ENCODE measurements at places on chromosomes 1 and 21.

DNA sequence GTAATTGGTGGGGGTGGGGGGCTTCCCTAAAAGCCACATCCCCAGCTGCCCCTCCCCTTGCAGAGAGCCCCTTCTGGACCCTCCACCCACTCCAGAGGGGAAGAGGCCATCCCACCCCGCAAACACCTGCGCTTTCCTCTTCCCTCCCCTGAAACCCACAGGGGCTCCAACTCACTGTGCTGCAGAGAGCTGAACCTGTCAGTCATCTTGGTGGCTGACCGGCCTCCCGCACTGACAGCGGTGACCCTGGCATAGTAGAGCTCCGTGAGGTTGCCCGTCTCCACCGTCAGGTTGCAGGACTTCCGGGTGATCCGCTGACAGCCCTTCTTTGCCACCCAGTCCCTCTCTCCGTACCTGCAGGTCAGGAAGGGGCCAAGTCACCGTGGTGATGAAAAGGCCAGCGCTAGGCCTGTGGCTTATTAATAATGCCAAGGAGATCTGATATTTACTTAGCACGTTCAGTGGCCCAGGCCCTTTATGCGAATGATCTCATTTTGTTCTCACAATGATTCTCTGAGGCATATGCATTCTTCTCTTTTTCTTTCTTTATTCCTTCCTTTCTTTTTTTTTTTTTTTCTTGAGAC is 5.9 kb downstream of the IL22RA1 start:
- DNase-seq = no peak

DNA sequence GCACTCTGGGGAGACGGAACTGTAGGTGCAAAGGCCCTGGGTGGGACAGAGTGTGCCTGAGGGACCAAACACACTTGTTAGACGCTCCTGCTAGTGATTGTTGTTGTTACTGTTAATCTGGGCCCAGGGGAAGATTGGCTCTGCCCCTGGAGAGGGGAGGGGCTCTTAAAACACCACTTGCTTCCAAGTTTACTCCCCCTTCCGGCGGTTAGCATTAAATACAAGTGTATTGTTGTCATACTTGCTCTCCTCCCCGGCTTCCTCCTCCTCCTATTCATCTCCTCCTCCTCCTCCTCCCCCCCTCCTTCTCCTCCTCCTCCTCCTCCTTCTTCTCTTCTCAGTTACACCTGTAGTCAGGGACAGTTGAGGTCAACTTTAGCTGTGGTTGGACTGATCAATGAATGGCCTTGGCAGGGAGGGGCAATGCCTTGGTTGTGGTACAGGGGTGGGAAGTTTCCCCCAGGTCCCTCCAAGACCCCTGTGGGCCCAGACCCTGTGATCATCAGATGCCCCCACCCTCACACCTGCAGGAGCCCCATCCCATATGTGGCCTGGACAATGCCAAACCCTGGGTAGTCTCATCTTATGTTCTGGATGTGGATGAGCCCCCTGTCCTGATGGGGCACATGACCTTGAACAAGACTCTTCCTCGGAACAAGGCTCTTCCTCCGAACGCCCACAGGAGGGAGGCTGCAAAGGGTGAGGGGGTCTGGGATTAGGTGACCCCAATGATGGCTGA is 217.3 kb downstream of the PTPRU start:
- peak; percentile 51 for DNase-seq

DNA sequence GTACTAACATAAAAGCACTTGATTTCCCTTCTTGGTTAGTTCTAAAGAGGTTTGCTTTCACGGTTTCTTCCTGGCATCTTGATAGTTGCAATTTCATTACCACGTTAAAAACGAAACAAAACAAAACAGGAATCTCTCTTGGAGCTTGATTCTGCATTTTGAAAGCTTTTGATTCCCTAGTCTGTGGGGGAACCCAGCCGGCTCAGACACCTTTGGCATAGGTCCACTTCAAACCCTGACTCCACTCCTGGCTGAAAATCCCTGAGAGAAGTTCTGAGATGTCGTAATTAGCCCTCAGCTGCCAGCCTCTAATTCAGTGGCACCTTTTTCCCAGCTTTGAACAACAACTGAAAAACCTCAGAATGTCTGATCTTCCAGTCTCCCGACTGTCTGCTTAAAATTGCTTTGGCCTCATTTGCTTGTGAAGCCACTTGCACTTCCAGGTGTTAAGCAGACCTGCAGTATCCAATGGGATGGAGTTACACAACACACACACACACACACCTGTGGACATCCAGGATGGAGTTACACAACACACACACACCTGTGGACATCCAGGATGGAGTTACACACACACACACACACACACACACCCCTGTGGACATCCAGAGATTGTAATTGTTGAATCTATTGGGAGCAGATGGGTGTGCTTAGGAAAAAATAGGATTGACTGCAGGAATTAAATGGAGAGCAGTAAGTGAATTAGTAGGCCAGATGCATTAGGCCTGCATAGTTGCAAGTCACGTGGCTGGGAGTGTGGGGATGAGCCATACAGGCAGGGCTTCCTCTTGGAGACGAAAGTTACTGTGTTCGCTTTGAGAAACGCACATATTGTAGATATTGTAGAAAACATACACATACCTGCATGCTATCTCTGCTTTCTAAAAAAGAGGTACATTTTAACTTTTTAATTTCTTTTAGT is 285.6 kb upstream of the FMN2 start:
- no peak for DNase-seq

DNA sequence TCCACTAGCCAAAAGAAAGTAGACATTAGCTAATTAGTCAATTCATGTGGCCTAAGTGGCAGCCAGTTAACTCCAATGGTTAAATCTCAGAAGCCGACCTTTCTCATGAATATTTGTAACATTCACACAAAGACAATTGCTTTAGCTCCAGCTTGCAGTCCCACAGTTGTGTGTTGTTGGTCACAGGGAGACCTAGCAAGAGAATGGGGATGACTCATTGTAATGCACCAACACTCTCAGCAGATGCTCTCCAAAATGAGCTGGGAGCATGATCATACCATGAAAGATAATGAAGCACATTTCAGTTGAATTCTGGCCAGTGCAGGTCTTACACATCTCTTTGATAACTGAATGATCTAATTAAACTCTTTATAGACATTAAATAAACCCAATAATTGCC is 160.4 kb downstream of the HLX start:
- DNase-seq = no peak

DNA sequence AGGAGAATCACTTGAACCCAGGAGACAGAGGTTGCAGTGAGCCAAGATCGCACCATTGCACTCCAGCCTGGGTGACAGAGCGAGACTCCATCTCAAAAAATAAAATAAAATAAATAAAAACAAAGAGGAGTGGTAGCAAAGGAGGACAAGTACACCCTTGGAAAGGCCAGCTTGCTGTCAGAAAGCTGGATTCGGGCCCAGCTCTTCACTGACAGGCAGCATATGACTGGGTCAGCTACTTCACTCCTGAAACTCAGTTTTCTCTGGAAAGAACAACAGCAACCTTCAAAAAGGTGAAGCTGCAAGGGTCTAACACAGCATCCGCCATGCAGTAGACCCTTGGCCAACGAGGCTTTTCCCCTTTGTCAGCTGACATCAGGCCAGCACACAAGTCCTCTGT is 156.0 kb upstream of the TIAM1 start:
- DNase-seq = no peak

GRCh38 chr1:173201969-173202368 is 5.2 kb downstream of the TNFSF4 start:
- DNase-seq = no peak

DNA sequence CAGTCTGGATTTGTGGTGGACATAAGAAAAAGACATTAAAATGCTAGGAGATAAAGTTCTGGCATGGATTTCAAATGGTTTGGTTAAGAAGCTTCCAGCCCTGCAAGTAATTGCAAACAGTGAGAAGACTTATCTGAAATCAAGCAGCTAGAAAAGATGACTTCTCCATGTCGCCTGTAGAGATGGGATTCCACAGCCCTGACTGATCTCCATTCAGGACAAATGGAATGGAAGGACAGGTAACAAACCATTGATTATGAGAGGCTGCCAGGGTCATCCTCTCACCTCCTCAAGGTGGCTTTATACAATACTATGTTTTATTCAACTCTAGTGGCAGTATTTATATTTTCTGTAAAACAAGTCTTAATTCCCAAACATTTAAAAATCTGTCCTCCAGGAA is 237.9 kb downstream of the HLX start:
- DNase-seq = no peak

DNA sequence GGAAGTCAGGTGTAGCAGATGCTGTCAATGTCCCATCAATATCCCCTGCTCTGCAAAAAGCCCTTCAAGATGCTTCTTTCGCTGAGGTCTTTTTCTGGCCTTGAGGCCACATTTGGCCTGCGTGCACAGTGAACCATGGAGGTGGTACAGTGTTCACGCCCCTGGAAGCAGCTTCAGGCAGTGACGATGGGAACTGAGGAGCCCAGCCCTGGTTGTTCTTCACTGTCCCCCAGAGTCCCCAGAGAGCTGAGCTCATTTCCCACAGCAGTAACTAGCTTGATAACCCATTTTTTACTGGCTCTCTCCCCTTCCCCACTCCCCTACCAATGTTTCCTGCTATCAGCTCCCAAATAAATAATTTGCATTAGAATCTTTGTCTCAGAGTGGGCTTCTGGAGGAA is 76.5 kb downstream of the OLIG1 start:
- no peak for DNase-seq

GRCh38 chr1:15171271-15171908 is 17.8 kb downstream of the TMEM51 start:
- no peak for DNase-seq

DNA sequence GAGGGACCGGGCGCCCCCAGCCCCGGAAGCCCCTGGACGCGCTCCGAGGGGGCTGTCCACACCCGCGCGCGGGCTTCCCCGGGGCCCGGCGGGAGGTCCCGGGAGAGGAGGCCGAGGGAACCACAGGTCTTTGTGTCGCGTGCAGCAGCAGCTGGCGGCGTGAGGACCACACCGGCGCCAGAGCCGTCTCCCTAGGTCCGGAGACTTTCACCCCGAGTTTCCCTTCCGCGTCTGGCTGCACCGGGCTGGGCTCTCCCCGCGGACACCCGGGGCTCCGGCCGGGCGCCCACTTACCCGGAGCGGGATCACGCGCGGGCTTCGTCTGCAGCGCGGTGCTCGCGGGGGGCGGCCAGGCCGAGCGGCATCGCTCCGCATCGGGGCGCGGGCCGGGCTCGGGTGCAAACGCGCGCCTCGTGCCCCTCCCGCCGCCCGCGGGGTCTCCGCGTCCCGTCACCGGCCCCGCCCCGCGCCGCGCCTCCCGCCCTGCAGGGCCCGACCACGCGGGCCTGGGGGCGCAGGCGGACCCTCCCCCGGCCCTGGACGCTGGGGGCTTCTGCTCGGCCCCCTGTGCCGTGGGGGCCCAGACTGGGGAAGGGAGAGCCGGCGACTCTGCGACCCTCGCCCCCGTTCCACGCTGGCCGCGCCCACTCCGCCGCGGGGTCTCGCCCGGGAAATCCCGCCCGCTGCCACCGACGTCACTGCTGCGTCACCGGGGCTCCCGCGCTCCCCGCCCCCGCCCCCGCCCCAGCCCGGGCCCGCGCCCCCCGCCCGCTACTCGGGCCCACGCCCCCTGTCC is at the start of gene GNG4:
TSS of gene GNG4 (minus strand) at position 417 of the 796 bp plus-strand sequence. CDS start 65,946 bp downstream, outside the sequence.
- no peak for DNase-seq

DNA sequence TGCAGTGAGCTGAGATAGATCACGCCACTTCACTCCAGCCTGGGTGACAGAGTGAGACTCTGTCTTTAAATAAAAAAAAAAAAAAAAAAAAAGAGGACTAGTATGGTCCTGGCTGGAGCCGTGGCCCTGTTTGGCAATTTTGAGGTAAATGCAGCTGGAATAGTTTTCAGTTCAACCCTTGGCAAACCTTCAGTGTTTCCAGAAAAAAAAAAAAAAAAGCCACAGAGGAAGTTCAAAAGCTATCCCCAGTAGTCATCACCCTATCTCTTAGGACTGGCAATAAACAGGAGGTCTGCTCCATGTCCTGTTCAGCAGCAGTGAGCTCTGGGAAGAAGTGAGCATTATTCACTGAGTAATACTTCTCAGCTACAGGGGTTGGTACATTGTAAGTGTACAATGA is 56.8 kb upstream of the ERRFI1 start:
- DNase-seq = no peak

GRCh38 chr1:4673494-4673893 is 19.1 kb downstream of the AJAP1 start:
- DNase-seq = no peak

GRCh38 chr1:165645654-165646366 is 14.8 kb downstream of the MGST3 start:
- DNase-seq = no peak

DNA sequence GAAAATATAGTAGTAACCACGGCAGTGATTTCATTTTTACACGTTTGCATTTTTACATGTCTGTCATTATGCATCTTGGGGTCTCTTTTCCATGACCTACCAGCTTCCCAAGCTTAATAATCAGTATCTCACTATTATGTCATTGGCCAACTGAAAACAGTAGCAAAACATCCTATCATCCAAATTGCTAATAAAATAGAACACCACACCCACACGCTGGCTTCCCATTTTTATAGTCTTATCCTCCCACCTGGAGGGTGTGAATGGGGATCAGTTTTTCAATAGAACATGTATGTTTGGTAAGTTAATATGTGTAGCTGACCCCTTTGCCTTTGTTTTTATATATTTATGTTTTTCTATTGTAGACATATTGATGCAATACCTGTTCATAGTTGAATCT is 11.8 kb downstream of the TFF3 start:
- DNase-seq = no peak

DNA sequence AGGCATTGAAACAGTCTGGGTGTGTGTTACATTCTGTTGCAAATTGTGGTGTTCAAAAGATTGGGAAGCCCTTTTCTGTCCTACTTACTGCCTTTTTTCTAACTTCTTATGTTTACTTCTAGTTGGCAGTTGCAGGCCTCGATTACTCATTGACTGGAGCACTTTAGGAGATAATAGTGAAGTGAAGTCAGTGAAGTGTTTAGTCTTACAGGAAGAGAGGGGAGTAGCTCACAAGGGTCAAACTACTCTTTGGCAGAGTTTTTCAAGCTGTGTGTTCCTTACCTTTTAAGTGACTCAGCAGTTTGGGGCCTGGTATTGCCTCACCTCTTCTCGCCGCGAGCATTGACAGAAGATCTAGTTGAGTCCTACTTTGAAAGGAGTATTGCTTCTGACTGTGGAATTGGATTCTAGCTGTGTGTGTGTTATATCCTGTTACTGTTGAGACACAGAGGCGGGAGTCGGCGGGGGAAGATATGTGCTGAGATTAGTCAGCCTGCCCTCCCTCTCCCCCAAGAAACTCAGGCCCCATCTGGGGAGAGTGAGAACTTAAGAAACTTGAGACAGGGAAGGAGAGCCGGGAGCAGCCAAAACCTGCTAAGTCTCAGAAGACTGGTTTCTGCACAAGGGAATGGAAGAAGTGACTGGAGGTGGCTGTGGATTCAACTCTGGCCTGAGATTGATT is 19.3 kb downstream of the AHCYL1 start:
- DNase-seq = peak; percentile 92

- no peak for DNase-seq
These were observed 250.2 kb downstream of the NPHP4 start for GRCh38 chr1:5742032-5742431.

All from astrocyte of the cerebellum (primary cell).